Motor neuron (in vitro differentiated cells): ENCODE measurements at places on chromosomes 3 and 15.

DNA sequence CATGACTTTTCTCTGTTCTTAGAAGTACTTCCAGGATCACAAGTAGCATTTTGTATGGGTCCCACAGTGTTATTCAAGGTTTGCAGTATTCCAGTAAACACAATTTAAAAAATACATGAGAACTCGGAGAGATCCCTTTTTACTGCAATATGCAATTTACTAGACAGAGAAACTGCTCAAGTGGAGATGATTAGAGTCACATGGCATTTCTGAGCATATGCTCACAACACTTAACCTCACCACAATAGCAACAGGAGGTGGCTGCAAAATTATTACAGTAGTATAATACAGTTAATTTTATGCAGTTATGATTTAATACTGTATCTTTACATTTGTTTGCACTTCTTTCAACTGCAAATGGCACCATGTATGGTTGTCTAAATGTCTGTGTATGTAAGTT is 87.5 kb downstream of the PIK3CB start:
- peak; percentile 65 for ATAC-seq

- ATAC-seq: no peak
These were observed 2.9 kb downstream of the SEMA3F start for GRCh38 chr3:50157827-50158529.

- no peak for ATAC-seq
These were observed 69.0 kb downstream of the CHD2 start for GRCh38 chr15:92968926-92969651.

- no peak for ATAC-seq
These were observed 97.9 kb downstream of the ADCY5 start for GRCh38 chr3:123350971-123351370.

DNA sequence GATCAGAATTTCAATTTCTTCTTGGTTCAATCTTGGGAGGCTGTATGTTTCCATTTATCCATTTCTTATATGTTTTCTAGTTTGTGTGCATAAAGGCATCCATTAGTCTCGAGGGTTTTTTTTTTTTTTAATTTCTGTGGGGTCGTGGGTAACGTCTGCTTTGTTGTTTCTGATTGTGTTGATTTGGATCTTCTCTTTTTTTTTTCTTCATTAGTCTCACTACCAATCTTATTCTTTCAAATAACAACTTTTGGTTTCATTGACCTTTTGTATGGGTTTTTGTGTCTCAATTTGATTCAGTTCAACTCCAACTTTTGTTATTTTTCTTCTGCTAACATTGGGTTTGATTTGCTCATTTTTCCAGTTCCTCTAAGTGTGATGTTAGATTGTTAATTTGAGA is 48.9 kb downstream of the MCTP2 start:
- no peak for ATAC-seq

DNA sequence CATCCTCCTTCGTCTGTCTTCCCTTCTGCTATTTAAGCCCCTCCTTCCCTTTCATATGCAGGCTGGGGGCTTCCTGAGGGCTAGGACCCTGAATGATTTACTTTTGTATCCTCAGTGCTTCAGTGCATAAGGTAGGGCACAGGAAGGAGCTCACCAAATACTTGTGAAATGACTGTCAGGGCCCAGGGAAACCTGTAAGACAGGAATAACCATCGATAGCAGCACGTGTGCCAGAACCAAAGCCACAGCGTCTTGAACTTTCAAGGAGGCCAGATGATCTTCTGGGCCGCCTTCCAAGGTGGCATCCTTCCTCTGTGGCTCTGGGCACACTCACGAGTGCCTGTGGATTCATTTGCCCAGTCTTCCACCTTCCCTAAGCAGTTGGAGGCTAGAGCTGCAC is 3.9 kb downstream of the TMED3 start:
- ATAC-seq: no peak
